Stimulated activated CD8-positive, alpha-beta memory T cell treated with anti-CD3 and anti-CD28 coated beads, Interleukin-15, amount 100 ng/mL, for 4 hours (primary cell): ENCODE measurements at places on chromosomes 16 and 17.

DNA sequence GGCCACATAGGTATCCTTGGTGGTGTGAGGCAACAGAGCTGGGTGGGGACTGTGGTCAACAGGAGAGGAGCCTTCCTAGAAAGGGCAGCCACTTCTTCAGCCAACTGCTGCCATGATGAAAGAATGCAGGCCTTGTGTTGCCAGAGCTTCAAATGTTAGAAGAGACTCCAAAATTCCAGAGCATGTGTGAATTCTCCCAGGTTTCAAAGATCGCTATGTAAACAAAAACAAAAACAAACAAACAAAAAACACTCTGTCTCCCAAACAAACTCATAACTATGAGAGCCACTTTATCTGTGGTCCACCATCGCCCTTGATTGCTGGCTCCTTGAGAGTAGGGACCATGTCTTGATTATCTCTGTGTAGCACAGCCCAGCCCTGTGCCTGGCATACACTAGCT, 55.5 kb upstream of the ZNF423 start:
- no peak for DNase-seq

GRCh38 chr16:15041271-15042004, 14.4 kb downstream of the NTAN1 start:
- no peak for DNase-seq

- no peak for DNase-seq
Measured at GRCh38 chr17:77893144-77894044, 65.1 kb upstream of the TNRC6C start.

GRCh38 chr17:69492410-69493071, 78.0 kb downstream of the MAP2K6 start:
- no peak for DNase-seq

DNA sequence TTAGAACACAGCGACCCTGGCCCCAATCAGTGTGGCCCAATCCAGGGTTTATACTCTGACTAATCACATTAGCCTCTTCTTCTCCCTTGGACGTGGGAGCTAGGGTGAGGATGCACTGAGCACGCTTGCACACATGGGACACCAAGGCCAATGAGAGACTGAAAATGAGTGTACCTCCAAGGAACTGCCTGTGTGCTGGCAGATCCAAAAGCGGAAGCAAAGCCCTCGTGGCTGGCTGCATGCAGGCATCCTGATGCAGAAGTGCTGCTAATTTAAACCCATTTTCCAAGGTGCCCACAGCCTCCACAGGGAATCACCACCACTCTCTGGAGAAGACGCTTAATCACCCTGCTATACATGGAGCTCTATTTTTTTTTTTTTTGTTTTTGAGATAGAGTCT, 375.3 kb upstream of the XYLT1 start:
- no peak for DNase-seq

DNA sequence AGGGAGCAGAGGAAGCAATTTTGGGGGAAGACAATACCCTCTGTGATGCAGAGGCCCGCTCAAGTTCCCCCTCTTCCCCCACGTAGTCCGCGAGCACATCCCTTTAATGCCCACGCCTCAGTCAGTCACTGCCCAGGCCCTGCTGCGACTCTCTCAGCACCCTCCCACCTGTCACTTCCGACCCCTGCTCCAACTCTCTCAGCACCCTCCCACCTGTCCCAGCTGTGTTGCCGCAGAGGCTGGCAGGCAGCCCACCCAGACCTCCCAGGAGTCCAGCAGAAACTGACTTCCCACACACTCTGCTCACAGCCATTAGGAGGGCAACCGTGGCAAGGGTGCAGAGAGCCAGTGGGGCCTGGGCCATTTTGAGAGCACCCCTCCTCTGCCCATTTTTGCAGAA, 92.7 kb downstream of the WSCD1 start:
- DNase-seq = no peak

- DNase-seq = no peak
Measured at GRCh38 chr17:15171167-15172047, 93.7 kb downstream of the PMP22 start.

DNA sequence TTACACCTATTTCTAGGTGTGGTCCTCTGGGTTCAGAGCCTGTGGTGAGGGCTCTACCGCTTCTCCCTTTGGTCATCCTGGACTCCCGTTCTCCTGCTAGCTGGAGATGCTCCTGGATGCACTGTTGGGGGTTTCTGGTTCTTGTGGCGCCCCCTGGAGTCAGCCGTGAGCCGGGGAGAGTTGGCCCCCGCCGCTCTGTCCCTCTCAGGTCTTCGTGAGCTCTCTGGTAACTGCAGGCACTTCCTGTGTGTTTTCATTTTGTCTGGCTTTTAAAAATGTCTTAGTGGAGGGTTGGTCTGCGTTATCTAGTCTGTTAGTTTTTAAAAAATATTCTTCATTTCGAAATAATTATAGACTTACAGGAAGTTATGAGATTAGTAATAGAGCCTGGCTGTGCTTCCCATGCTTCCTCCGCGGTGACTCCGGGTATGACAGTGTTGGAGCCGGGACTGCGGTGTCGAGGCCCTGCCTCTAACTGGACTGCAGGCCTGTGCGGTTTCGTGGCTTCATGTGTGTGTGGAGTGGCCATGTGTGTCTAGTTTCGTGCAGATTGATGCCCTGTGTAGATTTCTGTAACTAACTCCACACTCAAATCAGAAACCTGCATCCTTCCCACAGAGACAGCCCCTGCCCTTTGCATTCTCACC, 78.0 kb upstream of the ZNF750 start:
- DNase-seq = no peak

- DNase-seq = no peak
Measured at GRCh38 chr17:38571833-38572668, 33.7 kb downstream of the SRCIN1 start.

GRCh38 chr17:34226011-34226743, 28.9 kb upstream of the CCL2 start:
- no peak for DNase-seq

- DNase-seq = no peak
Measured at GRCh38 chr17:57288773-57289121, 32.4 kb downstream of the MSI2 start.

GRCh38 chr16:81821436-81822128, 42.5 kb downstream of the PLCG2 start:
- DNase-seq = no peak

GRCh38 chr17:74892013-74892841, 1.2 kb downstream of the FADS6 start:
- no peak for DNase-seq

GRCh38 chr17:81644976-81645952, 8.3 kb downstream of the TSPAN10 start:
- DNase-seq = no peak

- no peak for DNase-seq
Measured at GRCh38 chr16:66291833-66292232, 74.7 kb upstream of the CDH5 start.

GRCh38 chr16:17193566-17194100, 277.1 kb downstream of the XYLT1 start:
- no peak for DNase-seq

DNA sequence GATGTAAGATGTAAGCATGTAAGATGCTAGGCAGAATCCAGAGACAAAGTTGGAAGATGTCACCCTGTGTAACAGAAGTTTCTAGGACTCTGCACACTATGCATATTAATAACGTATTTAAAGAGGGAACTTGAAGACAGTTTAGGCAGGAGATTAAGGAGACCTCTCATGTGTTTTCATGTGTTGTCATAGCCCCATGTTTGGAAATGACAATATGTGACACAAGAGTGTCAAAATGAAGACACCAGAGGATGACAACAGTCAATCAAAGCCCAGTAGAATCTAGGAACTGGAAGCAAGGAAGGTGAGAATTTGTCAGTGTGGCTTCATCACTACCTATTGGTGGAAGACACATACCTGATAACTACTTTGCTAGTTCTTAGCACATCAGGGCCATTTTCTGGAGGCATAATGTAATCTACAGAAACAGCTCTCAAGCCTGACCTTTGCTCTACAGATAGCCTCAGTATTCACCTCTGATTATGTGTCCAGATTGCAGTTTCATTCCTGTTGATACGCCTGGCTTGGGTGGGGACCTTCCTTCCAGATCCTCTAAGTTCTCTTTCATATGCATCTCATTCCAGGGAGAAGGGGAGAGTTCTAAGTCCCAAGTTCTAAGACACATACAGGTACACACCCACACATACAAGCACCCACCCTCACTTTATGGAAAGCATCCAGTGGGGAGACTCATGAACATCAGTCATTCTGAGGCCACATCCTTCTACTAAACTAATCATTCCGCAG, 26.3 kb downstream of the PMP22 start:
- no peak for DNase-seq

DNA sequence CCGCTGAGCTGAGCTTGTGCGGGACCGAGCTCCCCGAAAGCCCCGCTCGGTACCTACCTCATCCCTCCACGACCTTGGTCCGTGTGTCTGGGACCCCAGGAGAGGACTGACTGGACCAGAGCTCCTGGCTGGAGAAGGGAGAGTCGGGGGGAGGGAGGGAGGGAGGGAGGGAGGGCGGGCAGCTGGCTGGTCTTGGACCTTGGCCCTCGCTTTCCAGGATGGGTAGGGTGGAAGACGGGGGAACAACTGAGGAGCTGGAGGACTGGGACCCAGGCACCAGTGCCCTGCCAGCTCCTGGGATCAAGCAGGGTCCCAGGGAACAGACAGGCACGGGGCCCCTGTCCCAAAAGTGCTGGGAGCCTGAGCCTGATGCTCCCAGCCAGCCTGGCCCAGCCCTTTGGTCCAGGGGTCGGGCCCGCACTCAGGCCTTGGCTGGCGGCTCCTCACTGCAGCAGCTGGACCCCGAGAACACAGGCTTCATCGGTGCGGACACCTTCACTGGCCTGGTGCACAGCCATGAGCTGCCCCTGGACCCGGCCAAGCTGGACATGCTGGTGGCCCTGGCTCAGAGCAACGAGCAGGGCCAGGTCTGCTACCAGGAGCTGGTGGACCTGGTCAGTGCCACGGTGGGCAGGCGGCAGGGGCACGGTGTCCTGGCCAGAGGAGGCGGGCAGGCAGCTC, 553 bp downstream of the RHBDL1 start:
- DNase-seq = no peak

GRCh38 chr16:66798161-66798560, 3.2 kb downstream of the TERB1 start:
- DNase-seq = no peak

- no peak for DNase-seq
Measured at GRCh38 chr16:2710711-2711231, 9.3 kb downstream of the PRSS27 start.

DNA sequence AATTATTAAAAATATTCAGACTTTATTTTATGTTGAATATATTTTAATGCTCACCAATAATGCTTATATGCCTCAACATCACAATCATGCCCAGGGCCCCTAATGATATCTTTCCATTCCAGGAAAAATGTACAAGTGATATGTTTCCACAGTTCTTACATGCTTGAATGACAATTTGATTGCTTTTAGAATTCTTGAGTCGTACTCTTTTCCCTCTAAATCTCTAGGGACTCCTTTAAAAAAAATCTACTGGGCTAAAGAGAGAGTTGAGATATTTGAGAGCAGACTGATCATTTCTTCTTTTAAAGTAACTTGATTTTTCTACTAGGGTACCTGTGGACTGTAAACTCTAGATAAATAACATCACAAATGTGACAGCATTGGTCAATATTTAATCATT, 18.2 kb upstream of the HLF start:
- DNase-seq = no peak

GRCh38 chr16:66457888-66458287, 30.8 kb downstream of the BEAN1 start:
- DNase-seq = no peak

DNA sequence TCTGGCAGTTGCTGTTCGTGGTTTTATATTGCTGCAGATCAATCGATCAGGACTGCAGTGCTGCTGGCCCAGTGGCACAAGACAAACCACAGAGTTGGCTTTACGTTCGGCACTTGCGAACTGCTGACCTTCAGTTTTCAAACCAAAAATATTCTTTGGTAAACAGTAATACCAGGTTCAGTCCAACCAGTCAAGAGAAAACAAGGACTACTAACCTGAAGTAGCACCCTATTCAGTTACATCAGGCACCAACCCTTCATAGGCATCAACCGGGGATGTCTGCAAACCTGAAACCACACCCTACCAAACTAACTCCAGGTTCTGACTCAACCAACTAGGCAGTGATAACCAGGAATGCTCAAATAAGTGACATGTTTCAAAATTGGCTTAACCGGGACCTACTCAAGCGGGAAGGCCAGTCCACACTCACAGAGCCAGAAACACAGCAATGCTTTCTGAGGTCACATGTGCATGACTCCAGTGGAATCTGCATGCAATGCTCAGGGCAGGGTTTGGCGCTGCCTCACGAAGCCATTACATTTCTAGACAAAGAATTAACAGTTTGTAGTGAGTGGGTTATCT, 91.1 kb downstream of the SMG6 start:
- no peak for DNase-seq

GRCh38 chr17:80287806-80288567, 27.3 kb downstream of the RNF213 start:
- no peak for DNase-seq

DNA sequence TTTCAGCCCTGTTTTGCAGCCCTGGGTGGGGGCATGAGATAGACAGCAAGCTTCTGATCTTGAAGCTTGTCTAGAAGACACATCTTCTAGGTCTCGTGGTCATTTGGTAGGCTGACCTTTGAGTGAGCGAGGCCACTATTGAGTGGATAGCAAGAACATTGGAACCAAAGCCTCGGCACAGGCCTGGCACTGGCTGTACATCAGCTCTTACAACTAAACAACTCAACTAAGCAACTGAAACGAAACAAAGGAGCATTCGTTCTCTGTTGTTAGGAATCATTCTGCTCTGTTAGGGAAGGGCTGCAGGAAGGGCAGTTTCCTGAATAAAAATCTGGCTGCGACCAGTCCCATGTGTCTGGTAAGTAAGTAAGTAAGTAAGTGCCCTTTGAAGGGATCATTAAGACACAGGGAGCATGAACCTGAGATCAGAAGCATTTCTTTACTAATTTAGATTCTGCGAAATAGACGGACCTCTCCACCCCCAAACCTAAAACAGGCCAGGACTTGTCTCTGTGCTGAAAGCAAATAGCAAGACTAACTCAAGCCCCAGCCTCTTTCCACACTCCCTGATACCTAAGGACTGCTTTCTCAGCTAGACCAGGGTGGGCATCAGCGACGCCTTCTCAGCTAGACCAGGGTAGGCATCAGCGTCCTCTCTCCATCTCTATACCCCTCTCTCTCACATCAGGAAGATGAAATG, 22.7 kb downstream of the CYB561 start:
- DNase-seq = no peak

DNA sequence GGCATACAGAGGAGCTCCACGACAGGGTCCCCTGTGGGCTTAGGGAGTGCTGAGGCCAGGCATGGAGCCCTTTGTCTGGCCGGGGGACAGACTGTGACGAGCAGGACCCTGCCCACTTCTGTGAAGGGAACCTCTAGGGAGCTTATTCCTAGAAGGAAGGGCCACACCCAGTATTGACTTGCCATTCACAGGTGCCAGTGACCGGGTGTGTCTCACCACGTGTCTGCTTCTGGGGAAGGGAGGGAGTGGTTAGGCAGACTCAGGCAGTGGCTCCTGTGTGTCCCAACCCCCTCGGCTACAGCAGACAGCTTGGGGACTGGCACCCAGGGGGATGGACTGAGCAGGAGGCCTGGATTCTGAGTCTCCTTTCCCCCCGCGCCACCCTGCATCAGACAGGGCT, 57.2 kb downstream of the SOCS1 start:
- no peak for DNase-seq

GRCh38 chr16:17557480-17557879, 86.7 kb upstream of the XYLT1 start:
- DNase-seq = no peak
